CD4-positive, alpha-beta T cell treated with Interleukin-21 for 1 hour (primary cell): ENCODE measurements at places on chromosomes 12 and 14.

GRCh38 chr12:1322821-1323220, 271.6 kb downstream of the FBXL14 start:
- DNase-seq: no peak

- no peak for DNase-seq
These were observed 37.6 kb upstream of the SLCO1C1 start for GRCh38 chr12:20657496-20657895.

- no peak for DNase-seq
These were observed 314.3 kb downstream of the TRHDE start for GRCh38 chr12:72586456-72586855.

DNA sequence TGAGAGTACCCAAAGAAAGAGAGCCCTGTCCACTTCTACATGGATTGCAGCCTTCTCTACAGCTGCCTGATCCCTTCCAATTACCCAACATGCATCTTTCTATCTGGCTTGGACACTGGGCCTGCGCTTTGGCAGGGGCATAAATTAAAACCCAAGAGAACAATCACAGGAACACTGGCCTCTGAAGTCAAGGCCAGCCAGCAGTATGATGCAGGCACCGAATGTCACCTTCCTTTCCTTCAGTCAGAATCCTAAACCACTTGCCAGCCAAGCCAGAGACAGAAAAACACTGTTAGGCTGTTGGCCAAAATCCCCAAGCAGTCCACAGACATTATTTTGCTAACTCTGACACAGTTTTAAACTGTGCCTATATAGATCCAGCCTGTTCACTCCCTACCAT, 113.7 kb downstream of the DUSP6 start:
- DNase-seq: no peak

- DNase-seq: no peak
These were observed 152.4 kb upstream of the ATP2B1 start for GRCh38 chr12:89861086-89861485.

DNA sequence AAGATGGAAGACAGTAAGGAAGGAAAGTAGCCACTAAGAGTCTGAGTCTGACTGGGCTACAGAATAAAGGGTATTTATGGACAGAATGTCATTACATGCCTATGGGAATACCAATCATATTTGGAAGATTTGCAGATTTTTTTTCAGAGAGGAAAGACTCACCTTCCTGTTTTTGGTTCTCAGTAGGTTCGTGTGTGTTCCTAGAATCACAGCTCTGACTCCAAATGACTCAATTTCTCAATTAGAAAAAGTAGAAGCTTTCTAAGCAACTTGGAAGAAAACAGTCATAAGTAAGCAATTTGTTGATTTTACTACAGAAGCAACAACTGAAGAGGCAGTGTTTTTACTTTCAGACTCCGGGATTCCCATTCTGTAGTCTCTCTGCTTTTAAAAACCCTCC, 15.4 kb upstream of the PAPLN start:
- DNase-seq: no peak

DNA sequence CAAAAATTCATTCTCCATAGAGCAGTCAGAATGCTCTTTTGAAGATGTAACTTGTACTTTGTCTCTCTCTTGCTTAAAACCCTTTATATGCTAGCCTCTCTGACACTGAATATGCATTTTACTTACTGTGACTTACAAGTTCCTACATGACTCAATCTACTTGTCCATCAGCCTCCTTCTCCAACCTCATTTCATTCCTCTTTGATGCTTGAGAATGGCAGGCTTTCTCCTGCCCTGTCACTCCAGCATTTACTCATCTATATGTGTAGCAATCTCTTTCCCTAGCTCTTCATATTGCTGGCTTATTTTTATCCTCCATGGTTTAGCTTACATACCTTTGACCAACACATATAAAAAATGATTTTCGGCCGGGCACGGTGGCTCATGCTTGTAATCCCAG, 561.9 kb downstream of the CCER1 start:
- DNase-seq: no peak

DNA sequence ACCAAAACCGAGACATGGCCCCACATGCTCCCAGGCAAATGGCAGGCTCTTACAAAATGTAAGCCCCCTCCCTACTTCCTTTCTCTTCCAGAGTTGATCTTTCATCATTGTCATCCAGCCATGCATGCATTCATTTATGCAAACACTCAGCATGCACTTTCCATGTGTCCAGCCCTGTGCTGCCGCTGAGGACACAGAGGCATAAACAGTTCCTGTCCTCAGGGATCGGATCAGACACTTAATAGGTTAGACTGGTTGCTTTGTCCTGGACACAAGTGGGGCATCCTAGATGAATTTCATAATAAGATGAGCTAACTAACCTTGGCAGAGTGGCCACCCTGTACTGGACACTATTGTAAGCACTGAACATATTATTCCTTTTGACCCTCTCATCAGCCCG, 23.1 kb downstream of the PRIMA1 start:
- DNase-seq: no peak

DNA sequence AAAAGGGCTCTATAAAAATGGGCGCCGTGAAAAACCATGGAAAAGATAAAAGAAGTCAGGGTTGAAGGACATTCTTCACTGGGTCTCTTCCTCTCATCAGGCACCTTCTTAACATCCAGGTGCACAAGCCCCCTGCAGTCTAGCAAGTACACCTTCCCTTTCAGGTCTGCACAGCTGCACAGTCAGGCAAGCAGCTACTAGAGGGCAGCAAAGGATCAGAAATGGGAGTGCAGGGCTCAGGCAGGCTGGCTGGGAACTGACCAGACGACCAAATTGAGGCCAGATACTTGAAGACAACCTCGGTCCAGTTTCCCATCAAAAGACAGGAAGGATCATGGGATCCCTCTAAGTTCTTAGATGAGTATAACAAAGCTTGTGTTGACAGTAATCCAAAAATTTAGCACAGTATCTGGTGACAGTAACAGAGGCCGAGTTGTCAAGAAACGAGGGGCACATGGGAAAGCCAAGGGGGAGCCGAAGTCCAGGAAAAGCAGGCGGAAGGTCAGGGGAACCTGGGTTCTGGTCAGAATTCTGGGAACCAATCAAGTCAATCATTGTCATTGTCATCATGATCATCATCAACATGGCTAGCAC, 10.1 kb upstream of the GRIP1 start:
- DNase-seq: peak; percentile 37

GRCh38 chr14:70660967-70661893, 19.5 kb downstream of the TTC9 start:
- peak; percentile 68 for DNase-seq

DNA sequence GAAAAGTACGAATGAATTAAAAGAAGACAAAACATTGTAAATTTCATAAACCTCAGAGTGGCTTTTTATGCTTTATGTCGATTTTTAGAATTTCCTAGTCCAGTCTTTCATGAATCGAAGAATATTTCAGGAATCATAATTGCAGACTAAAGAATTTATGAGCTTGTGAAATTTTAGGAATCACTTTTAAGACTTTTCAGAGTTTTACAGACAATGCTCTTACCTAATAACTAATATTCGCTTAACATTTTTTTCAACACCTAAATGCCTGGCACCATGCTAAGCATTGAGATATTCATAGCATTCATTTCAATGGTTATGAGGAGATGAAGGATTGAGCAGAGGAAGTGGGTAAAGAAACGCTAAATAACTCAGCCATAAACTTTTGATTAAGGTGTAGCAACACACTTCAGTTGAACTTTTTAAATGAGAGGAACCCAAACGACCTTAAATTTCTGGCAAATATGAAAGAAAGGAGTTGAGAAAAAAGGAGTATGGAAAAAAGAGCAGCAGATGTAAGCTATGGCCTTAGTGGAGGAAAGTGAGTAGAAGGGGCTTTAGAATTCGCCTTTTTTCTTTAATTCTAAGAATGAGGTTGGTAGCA, 739 bp upstream of the USP44 start:
- DNase-seq: no peak

- DNase-seq: peak; percentile 65
These were observed 197.2 kb upstream of the PLEKHG7 start for GRCh38 chr12:92505254-92506231.

- no peak for DNase-seq
These were observed 94.5 kb upstream of the CPM start for GRCh38 chr12:69027411-69027881.

DNA sequence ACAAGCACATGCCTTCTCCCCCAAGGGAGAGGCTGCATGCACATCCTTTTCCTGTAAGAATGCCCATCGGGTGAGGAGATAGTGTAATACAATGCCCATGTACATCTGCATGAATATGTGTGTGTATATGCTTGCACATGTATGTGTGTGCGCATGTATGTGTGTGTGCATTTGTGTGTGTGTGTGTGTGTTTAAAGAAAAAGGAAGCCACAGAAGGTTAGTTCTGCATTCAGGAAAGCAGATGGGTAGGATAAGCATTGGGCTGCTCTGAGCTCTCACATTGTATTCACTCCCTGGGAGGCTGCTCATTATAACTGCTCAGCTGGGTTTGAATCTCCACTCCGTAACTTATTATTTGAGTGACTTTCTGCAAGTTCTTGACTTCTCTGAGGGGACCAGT, 74.3 kb downstream of the GALNT8 start:
- no peak for DNase-seq

- peak; percentile 2 for DNase-seq
These were observed 354.3 kb downstream of the CEP128 start for GRCh38 chr14:80587096-80587724.

- no peak for DNase-seq
These were observed 81.1 kb downstream of the ARL6IP4 start for GRCh38 chr12:123061441-123062205.

GRCh38 chr12:109625131-109625559, 51.6 kb downstream of the MVK start:
- DNase-seq: no peak

DNA sequence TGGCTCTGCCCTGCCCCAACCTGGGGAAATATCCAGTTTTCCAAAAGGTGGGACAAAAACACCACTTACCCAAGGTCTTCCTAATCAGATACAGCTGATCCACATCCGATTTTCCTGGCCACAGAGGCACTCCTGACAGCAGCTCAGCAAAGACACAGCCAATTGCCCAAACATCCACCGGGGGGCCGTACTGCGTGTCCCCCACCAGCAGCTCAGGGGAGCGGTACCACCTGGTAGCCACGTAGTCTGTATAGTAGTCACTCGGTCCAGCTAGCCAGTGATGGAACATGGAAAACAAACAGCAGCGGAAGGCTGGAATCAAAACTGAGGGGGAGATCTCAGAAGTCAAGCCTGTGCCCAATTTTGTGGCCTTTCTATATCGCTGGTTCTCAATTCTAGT, 28.8 kb downstream of the DMAC2L start:
- DNase-seq: no peak

DNA sequence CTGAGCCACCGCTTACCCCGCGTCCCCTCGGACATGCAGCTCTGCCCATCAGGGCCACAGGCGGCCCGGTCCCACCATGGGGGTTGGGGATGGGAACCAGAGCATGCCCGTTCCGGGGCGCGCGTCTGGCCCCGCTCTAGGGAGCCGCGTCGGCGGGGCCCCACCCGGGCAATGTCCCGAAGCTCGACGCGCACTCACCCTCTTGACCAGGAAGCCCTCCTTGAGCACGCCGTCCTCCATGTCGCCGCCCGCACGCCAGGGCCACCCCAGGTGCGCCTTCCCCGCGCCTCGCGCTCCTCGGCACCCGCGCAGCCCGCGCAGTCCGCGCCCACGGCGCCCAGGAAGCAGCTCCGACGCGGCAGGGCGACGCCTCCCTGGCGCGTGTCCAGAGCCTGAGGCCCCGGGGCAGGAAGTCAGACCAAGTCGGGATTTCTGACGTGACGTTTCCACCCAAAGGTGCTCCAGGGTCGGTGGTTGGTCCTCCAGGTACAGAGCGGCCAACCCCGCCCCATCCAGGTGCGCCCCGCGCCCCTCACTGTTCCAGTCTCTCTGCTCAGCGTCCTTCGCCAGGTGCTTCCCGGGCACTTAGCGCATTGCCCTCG, at the start of gene PLEK2:
PLEK2 (minus strand) TSS at position 346 of the 602 bp plus-strand sequence; CDS start at position 240, 106 bp downstream.
- DNase-seq: peak; percentile 60

- no peak for DNase-seq
These were observed 10.1 kb upstream of the SIVA1 start for GRCh38 chr14:104742586-104743455.

- no peak for DNase-seq
These were observed 1.9 kb downstream of the BCL7A start for GRCh38 chr12:122023339-122024131.

DNA sequence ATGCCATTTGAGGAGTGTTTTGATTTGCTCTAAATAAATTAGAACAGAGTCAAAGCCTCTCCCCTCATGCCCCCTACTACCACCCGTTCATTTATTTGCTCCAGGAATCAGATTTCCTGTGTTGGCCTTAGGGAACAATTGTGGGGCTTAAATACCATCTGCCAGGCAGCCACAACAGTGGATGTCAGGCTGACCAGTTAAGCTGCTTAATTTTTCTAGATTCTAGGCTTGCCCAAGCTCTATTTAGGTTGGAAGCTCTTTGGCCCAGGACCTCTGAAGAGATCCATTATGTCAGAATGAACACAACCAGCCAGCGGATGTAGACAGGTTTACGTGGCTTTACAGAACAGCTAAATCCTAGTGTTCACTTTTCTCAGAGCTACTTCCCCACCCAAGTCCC, 1.0 kb upstream of the TIMELESS start:
- no peak for DNase-seq

DNA sequence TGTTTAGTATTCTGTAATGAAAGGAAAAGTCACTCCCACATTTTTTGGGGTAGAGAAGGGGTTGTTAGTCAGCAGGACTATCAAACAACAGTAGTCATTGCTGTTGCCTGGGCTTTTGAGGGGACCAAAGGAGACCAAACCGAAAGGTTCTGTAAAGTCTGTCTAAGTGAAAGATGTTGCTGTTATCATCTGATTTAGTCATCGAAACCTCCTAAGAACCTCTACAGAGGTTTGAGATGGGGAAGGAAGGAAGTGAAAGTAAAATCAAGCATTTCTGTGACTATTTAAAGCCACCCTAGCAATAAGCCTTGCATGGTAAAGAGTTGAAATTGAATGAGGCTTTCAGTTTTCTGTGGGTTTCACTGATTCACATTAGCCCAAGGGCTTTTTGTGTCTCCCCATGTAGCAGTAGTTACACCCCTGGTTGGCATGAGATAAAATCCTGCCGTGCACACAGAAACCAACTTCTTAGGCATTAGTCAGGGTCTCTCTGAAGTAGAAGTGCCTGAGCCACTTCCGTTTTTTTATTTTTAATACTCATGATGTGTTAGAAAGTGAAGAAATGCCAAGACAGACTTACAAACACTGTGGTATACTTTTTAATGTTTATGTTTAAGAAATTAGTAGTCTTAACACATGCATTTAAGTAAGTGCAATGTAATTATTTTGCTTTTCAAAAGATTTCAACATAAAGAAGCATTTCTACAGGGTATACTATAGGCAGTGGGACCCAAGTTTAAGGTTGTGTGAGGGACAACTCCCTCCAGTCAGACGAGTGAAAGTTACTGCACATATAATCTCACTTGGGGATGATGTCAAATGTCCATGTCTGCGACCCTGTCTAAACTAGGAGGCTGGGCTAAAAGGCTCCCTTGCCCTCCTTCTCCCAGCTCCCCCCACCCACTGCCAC, 50.4 kb downstream of the DYRK2 start:
- peak; percentile 51 for DNase-seq

- DNase-seq: no peak
These were observed 57.2 kb downstream of the LRRC74A start for GRCh38 chr14:76883447-76883846.

- no peak for DNase-seq
These were observed 1.2 kb downstream of the GPR132 start for GRCh38 chr14:105064001-105064400.
